MCF 10A (cell line): ENCODE measurements at places on chromosomes 12 and 14. TPM values are rescaled to one million over a fixed set of nuclear protein-coding genes. Genes with fewer than 3 reads are reported as not detected.

SLC17A8 gene
- not detected in 2 replicates for total RNA-seq

GRCh38 chr14:87628129-87628528 lies 364.9 kb downstream of the GALC start:
- no peaks in the 10 kb centered on the region for H3K27me3 ChIP-seq
- peaks cover 14% of the 10 kb centered on the region for H3K4me1 ChIP-seq
- peak; percentile 22 for DNase-seq
- H3K27ac ChIP-seq = no peak overlapping the region

GLS2 gene
- 3.9 and 4.8 TPM in 2 replicates for total RNA-seq

DNA sequence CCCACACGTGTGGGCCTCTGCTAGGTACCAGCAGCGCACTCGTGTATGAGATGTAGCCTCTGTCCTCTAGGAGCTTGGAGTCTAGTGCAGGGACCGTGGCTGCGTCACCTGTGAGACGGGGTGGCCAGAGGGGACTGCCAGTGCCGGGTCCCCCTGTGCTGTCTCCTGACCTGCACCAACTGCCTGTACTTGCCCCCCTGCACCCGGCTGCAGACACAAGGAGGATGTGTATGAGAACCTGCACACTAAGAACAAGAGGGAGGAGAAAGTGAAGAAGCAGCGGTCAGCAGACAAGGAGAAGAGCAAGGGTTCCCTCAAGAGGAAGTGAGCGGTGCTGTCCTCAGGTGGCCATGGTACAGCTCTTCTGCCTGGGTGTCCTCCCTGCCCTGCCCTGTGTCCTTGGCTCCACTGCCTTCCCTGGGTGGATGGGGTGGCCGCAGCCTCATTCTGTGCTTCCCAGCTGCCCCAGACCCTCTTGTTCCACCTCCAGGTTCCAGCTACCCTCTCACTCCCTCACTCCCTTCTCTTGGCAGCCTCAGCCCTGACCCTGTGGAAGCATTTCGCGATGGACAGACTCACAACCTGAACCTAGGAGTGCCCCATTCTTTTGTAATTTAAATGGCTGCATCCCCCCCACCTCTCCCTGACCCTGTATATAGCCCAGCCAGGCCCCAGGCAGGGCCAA lies 9.6 kb downstream of the PTPN6 start:
- H3K4me3 ChIP-seq = peak overlapping the region; percentile 87
- no peak for DNase-seq
- peaks cover 32% of the 10 kb centered on the region for H3K36me3 ChIP-seq
- H3K27ac ChIP-seq = peak overlapping the region; percentile 94

DNA sequence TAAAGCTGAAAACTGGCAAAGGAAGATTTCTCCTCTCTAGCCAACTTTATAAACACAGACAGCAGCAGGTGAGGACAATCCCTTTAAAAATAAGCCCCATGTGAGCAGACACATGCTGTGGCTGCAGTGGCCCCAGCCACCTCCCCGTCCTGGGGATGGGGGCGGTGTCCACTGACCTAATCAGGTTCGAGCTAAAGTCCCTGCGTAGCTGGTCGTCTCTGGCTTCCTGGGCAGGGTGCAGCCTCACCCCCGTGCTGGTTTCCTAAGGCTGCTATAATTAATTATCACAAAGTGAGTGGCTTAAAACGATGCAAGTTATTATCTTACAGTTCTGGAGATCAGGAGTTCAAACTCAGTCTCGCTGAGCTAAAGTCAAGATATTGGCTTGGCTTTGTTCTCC lies 1.0 kb downstream of the BDKRB1 start:
- no peak overlapping the region for H3K4me3 ChIP-seq
- H3K4me1 ChIP-seq = peaks cover 37% of the 10 kb centered on the region
- H3K27ac ChIP-seq = no peak overlapping the region
- H3K36me3 ChIP-seq = no peaks in the 10 kb centered on the region
- no peak for DNase-seq

DNA sequence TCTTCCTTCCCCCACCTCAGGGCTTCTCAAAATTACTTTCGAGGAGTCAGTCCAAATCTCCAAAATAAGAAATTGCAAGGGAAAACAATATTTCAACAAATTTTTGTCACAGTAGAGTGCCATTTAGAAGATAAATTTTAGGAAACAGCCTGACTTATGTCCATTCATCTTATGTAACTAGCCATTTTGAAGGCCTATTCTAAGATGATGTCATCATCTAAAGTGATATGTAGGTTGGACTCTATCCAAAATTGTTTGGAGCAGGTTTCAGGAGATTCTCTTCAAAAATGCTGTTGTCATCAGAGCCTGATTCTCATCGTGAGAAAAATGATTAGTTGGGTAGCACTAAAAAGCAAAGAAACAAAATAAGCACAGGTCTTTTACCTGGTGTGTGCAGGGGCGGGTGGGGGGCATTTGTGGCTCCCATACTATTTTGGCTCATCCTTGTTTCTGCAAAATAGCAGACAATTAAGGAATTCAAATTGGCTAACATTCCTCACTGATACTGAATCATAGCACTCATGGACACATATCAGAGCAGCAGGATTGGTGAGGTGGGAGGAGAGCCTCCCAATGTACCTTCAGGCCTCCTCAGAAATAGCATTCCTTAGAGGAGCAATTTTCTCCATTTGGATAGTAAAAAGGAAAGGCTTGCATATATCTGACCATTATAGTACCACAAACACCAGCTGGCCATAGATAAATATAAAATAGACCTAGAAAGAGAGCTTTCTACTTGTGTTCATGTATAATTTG lies 360.9 kb upstream of the NAV3 start:
- no peak overlapping the region for H3K27ac ChIP-seq
- DNase-seq = no peak

TCL1B gene
- not detected in 2 replicates for total RNA-seq

DNA sequence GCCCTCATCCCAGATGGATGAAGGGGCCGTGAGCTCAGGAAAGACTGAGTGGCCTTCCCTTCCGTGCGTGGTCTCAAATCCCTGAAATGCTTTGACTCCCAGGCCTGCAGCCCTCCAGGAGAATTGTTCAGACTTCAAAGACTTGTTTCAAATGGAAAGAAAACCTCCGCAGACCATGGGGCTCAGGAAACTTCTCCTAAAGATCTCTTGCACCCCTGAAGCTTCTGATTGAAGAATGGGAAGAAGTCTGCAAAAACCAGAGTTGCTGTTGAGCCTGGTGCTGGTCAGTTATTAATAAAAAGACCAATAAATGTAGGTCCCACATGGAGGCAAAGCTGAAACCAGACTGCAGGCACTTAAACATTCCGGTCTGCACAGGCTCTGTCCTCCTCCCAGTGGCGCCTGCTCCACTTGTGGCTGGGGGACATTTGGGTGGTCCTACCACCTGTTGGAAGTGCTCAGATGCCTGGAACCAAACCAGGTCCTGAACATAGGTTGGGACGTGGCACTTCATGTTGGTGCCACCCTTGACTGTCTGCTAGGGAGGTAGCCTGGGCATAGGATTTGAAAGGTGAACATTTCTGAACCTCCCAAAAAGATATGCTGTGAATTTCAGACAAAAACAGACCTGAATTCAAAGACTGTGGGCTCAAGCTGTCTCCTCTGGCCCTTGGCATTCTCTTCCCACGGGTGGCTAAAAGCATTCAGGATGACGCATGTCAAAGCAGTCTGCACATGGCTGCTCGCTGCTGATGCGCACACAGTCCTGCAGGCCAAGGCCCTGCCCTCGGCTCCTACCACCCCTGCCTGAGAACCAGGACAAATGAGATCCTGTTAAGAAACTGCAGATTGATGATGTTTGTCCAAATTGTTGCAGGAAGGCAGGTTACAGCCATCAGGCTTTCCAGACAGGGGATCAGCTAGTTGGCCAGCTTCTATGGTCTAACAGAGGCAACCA lies 36.2 kb upstream of the MEG3 start:
- H3K27ac ChIP-seq = no peak overlapping the region
- H3K4me3 ChIP-seq = no peak overlapping the region
- no peak for DNase-seq

FGF23 gene
- not detected in 2 replicates for total RNA-seq

GRCh38 chr14:26897196-26897595 lies 299.4 kb upstream of the NOVA1 start:
- no peak overlapping the region for H3K4me3 ChIP-seq
- H3K4me1 ChIP-seq = peaks cover 6% of the 10 kb centered on the region
- DNase-seq = no peak
- H3K27ac ChIP-seq = no peak overlapping the region
- H3K27me3 ChIP-seq = no peaks in the 10 kb centered on the region

DNA sequence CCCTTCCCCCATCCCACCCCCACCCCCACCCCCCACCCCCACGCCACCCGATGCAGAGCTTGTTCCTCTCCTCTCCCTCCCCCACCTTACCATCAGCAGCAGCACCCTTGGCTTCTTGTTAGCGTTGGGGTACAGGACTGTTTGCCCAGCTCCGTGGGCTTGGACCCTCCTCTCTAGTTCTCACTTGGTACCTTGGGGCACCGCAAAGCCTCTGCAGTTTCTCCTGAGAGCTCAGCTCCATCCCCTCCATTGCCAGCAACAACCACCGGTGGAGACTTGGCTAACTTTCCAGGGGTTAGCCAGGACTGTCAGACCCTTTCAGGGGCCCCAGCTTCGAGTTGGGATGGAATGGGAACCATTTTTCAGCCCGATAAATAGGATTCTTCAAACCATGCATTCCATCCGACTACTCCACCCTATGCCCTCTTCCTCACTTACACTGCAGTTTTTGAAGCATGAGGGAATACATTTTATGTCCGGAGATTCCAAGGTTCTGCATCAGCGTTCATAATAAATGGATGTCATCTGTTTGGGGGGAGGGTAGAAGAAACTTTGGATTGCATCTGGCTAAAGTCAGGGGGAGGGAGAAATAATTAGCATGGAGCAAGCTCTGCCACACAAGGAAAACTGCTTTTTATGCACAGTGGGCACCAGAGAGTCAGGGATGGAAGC lies 1.1 kb downstream of the SCN8A start:
- peaks cover 86% of the 10 kb centered on the region for H3K27me3 ChIP-seq
- peaks cover 4% of the 10 kb centered on the region for H3K4me1 ChIP-seq
- no peak overlapping the region for H3K27ac ChIP-seq
- peak overlapping the region; percentile 69 for H3K4me3 ChIP-seq

- no peaks in the 10 kb centered on the region for H3K4me1 ChIP-seq
- H3K27ac ChIP-seq = no peak overlapping the region
- no peak for DNase-seq
- no peak overlapping the region for H3K4me3 ChIP-seq
- no peaks in the 10 kb centered on the region for H3K27me3 ChIP-seq
- no peaks in the 10 kb centered on the region for H3K36me3 ChIP-seq
These were observed 97.1 kb downstream of the MYF5 start for GRCh38 chr12:80813820-80814219.
